ENCODE measurements at places on chromosomes 12 and 14.

GRCh38 chr14:92475451-92476187 is 38.0 kb upstream of the RIN3 start:
- DNase-seq: no peak

- no peak for DNase-seq
Measured at GRCh38 chr12:127550271-127550670, 716.7 kb upstream of the TMEM132C start.

DNA sequence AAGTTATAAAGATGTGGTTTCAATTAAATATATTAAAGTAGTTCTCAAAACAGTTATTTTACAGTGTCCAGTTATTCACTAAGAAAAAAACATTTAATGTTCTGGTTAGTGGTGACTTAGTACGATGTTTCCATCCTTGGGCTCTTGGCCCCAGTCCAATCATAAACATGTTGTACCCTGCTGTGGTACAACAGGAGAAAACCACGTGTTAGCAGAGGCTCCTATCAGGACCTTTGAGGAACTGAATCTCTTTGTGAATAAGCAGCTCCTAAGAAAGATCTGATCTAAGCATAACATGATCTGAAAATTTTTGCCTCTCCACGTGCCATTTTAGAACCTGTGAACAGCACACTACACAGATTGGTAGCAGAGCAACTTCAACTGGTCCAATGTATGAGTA is 234.0 kb downstream of the SYT1 start:
- DNase-seq: no peak

DNA sequence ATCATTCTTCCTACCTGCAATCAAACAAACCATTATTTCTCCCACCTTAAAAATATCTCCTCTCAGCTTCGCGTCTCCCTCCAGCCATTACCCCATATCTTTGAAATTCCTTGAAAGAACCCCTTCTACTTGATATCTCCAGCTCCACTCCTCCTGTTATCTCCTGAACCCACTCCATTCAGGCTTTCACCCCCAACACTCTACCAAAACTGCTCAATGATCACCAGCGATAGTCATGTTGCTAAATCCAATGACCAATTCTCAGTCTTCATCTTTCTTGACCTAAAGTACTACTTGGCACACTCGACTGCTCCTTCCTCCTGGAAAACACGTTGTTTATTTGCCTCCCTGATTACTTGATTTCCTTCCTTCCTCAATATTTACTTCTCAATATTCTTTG is 70.1 kb downstream of the DUSP16 start:
- DNase-seq: no peak

- DNase-seq: no peak
Measured at GRCh38 chr14:50123062-50123461, 6.7 kb upstream of the VCPKMT start.

DNA sequence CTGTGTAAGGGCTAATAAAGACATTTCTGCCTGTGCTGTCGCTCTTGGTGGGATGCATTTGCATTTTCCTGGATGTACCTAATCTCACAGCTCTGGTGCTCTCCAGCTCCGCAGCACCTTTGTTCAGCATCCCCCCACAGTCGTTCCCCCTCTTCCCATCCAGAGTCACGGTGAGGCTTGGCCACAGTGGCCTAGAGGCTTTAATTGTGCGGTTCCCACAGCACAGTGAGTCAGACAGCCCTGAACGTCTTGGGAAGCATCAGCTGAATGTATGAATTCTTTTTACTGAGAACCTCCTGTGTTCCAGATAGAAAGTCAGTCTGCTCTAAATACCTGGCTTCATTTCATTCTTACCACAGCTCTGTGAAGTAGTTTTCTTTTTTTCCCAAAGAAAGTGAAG is 28.7 kb downstream of the MLXIP start:
- DNase-seq: no peak

DNA sequence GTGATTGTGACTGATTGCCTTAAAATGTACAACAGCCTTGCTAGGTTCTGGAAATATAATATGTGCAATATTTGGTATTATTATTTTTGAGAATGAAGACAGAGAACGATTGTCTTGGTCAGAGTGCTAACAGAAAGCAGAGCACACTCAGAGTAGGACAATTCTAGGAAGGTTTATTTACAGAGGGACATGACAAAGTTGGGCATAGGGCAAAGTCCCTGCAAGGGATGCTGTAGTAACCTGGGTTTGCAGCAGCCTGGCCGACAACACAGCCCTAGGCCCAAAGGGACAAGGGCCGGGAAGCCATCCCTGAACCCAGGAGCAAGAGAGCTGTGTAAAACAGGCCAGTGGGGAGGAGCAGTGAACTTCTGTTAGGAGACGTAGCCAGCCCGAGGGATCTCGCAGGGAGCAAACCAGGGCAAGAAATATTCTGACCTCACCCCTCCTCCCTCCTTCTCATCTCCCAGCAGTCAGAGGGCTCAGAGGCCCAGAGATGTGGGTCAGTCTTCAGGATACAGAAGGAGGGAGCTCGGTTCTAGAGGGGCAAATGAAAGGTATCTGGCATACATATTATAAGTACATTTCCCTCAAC is 51.0 kb upstream of the FERMT2 start:
- DNase-seq: no peak

GRCh38 chr12:4645023-4645422 is 3.8 kb downstream of the AKAP3 start:
- no peak for DNase-seq

DNA sequence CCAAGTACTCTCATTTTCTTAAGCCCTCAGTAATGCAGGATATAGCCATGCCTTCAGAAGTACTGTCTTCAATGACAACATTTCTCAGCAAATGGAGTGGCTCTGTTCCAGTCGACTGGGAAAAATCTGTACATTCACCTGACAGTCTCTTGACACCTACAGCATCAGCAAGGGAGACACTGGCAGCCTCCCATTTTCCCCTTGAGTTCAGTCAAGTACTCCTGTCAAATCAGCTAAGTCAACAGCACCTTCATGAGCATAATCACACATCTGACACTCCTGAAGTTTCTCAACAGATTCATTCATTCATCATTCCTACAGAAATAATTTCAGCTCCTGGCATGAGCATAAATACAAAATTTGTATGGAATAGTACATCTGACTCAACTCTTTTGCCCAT is 46.1 kb downstream of the INTS13 start:
- DNase-seq: no peak

GRCh38 chr12:64273527-64274403 is 51.7 kb upstream of the KICS2 start:
- no peak for DNase-seq

- DNase-seq: no peak
Measured at GRCh38 chr14:92943855-92944570, 21.1 kb downstream of the CHGA start.

DNA sequence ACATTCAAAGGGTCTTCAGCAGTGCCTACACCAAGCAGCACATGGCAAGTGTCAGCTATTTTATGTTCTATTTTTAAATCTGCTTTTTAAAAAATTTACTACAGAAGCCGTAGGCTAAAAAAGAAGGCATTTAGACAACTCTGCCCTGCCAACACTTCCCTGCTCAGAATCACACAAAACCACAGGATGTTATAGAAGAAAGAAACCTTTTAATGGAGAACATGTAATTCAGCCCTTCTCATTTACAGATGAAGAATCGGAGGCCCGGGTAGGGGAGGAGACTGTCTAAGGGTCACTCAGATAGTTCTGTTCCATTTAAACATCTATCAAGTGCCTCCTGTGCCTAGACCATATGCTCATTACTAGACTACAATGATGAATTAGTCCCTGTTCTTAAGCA is 171.8 kb upstream of the NTF3 start:
- DNase-seq: no peak

DNA sequence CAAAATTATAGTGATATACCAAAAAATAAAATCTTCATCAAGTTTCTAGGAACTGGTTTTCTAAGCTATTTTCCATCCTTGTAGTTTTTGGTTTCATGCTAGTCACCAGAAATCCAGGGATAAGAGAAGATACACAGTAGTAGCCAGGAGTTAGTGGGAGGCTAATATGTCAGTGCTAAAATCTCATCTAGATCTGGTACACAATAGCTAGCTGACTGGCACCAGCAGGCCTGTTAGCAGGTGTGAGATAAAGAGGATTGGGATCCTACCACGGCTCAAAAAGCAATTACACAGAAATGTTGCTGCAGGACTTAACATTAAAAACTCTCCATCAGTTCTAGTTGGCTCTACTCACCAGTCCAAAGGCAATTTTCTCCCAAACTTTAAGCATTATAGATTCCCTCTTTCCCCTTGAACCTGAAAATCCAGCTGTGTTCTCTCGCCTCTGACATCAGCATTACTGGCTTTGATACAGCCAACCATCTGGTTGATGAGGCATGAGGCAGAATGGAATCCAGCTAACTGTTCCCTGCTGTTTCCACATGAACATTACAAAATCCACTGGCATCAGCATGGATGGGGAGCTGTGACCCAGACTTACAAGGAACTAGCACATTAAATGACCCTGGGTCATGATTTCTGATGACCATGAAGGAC is 41.8 kb upstream of the CCDC196 start:
- no peak for DNase-seq

DNA sequence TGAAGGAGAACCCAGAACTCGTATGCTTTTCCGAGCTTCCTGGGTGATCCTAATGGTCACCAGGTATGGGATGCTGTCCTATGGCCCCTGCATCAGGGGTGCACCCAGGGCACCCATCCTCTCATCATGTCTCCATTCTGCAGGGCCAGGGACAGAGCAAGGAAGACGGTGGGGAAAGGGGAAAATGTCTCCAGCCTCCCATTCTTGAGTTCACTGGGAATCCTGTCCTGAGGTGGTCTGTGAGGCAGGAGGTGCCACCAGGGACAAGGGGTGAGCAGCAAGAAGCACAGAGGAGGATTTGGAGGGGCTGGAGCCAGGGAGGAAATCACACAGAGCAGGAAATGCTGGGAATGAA is 14.9 kb upstream of the SLC6A12 start:
- DNase-seq: no peak

DNA sequence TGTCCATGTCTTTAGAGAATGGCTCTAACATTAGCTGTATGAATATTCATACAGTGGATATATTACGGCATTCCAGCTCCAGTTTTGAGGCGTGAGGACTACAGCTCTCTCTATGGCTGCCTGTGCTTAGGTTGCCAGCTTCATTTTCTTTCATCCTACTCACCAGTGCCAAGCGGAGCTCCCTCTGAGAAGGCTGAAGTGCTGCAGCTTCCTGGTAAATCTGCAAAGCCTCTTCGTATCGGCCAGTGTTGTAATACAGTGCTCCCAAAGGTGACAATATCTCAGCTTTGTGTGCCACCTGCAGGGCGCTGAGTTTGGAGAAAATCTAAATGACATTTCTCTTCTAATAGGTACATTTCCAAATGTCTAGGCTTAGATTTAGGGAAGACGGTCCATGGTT is 19.8 kb upstream of the OVCH1 start:
- no peak for DNase-seq

DNA sequence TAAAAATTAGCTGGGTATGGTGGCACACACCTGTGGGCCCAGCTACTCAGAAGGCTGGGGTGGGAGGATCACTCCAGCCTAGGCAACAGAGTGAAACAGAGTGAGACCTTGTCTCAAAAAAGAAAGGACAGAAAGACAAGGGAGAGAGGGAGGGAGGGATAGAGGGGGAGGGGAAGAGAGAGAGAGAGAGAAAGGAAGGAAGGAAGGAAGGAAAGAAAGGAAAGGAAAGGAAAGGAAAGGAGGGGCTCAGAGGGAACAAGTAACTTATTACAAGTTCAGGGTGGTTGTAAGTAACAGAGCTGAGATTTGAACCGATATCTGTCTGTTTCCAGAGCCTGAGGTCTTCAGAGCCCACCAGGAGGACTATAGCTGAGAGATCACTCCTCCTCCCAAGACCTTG is 8.3 kb downstream of the IFFO1 start:
- no peak for DNase-seq

DNA sequence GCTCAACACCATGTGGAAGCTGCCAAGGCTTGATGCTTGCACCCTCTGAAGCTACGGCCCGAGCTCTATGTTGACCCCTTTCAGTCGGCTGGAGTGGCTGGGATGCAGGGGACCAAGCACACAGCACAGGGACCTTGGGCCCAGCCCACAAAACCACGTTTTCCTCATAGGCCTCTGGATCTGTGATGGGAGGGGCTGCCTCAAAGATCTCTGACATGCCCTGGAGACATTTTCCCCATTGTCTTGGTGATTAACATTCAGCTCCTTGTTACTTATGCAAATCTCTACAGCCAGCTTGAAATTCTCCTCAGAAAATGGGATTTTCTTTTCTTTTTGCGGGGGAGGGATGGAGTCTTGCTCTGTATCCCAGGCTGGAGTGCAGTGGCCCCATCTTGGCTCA is 46.3 kb downstream of the MON2 start:
- no peak for DNase-seq

DNA sequence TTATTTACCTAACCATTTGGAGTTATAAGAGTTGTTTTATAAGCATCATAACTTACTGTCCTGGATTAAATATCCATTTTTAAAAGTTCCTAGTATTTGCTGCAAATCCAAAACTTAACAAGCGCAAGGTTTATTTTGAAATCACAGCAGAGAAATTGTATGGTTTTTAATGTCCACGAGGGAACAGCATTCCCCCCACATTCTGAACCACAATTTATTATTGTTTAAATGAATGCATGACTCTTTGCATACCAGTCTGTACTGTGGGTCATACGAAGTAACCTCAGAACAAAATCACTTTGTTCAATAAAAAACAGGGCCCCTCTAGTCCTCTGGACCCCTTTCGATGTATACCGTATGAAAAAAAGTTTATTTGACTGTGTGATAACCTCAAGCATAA is 75.9 kb downstream of the DACT1 start:
- no peak for DNase-seq

DNA sequence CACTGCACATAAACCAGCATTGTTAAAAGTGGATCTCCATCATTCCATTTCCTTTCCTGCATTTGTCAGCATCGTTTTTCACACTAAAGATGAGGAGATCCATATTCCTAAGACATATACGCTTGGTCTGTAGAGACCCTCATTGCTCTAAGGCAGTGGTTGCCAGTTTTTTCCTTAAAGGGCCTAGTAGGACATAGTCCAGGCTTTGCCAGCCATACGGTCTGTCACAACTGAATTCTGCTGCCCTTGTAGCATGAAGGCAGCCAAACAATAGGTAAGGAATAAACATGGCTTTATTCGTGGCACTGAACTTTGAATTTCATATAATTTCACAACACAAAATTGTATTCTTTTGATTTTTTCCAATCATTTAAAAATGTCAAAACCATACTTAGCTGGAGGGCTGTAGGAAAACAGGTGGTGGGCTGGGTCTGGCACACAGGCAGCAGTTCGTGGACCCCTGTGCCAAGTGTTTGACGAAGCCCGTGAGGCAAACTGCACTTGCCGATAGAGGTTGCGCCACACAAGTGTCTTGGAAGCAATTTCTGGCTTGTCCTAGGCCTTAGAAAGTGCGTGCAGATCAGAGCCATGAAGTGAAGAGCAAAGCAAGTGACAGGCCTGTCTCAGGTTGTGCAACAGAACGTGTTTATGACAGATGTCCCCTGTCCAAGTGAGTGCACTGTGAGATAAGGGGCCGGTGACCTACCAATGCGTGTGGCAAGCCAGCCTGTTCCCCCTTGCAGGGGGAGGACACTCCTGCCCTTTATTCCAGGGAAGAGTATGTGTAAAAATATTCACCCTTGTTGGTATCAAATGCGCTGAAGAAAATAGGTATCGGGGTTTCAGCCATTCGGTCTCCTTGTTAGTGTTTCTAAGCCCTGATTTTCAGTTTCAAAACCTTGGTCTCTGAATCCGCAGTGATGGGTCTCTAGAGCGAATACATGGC is 916 bp upstream of the CHPT1 start:
- no peak for DNase-seq

All from activated T-cell treated with anti-CD3 and anti-CD28 coated beads, Interleukin-2, amount 50 U/mL, for 72 hours (primary cell).